ENCODE measurements at places on chromosomes 3 and 15.

DNA sequence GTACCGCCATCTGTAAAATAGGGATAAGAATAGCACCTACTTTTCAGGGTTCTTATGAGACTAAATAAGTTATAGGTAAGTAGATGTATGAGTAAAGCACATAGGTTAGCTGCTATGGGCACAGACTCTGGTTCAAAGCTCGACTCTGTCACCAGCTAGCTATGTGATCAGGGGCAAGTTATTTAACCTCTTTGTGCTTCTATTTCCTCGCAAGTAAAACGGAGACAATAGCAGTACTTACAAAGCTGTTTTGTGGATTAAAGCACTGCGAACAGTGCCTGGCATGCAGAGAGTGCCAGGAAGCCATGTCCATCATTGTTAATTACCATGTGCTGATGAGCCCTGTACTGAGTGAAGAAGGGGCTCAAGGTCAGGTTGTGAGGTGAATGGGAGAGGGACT, 1.9 kb downstream of the LAMP3 start:
- no peak for DNase-seq

- no peak for DNase-seq
Observed at GRCh38 chr3:89402051-89402450, 294.6 kb downstream of the EPHA3 start.

DNA sequence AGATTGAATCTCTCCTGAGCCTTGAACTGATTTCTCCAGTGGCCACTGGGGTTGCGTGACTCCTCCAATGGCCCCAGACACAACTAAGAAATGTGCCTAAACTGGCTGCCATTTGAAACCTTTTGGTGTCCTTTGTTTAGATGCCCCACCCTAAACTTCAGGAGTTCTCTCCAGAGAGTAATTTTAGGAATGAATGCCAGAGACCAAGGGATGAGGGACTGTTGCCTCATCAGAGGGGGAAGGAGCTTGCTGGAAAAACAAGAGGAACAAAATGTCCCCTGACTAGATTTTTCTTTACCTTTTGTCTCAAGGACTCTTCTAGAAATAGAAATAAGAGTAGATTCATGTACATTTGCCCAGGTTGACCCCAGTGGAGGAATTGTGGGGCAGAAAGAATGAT, 8.1 kb upstream of the ADPRH start:
- DNase-seq: no peak

GRCh38 chr15:27086149-27086548, 115.2 kb downstream of the GABRG3 start:
- DNase-seq: no peak

DNA sequence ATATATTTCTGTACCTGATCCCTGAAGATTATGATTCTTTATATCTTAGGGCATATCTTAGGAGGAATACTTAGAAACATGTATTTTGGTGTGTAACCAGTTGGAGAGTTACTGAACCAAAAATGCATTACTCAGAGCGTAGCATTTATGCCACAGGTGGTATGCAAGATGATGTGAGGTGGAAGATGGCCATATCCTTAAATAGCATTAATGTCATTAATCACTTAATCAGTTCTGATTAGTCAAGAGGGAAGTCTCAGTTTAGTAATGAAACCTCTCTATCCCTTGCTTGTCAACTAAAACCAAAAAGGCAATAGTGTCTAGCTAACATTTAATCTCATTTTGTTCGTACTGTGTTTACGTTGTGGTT, 130.5 kb upstream of the PHLDB2 start:
- no peak for DNase-seq

GRCh38 chr3:165839296-165840076, 2.3 kb upstream of the BCHE start:
- DNase-seq: no peak

DNA sequence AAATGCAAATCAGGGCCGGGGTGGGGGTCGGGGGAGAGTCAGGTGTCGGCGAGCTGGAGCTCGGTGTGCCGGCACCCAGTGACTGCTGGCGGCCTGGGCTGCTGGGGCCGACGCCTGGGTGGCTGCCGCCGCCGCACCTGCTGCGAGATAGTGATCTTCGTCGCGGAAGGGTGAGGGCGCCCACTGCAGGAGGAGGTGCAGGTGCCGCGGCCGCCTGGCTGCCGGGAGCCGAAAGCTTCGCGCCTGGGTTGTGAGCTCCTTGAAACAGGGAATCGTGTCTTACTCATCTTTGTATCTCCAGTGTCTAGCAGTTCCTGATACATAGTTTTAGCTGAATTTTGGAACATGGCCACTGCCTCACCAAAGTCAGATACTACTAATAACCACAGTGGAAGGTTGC, 64.0 kb upstream of the CPOX start:
- DNase-seq: no peak
